ENCODE measurements at places on chromosomes 2 and 18. TPM values are rescaled to one million over a fixed set of nuclear protein-coding genes. Genes with fewer than 3 reads are reported as not detected.

DNA sequence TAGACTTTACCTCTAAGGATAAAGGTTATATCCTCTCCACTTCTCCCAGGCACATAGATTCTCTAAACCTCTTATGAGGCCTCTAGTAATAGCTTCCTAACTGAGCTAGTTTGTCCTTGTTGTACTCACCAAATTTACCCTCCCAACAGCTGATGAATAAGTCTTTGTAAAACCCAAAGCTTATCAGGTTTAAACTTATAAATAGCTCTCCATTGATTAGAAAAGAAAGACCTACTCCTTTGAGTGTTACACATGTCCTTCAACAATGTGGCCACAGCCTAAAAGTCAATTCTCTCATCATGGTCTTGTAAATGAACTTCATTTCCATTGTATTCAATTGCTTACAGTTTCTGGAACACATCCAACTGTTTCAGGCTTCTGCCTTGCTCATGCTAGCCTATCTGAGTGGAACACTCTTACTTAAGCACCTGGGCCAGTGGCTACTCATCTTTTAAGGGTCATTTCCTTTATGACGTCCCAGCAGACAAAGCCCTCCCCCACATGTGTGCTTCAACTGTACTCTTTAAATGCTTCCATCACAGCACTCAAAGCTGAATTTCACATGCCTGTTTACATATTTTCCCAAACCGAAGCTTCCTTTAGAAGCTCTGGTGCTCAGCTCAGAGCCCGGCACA, 131.6 kb downstream of the CDH2 start:
- no peaks in the 10 kb centered on the region for H3K36me3 ChIP-seq
- DNase-seq, result no peak
- no peaks in the 10 kb centered on the region for H3K4me1 ChIP-seq
- no peak overlapping the region for H3K27ac ChIP-seq
- H3K4me3 ChIP-seq, result no peak overlapping the region

GRCh38 chr2:233198026-233198425, 53.4 kb upstream of the ATG16L1 start:
- H3K27me3 ChIP-seq, result no peaks in the 10 kb centered on the region
- no peak overlapping the region for H3K4me3 ChIP-seq
- H3K36me3 ChIP-seq, result no peaks in the 10 kb centered on the region
- H3K4me1 ChIP-seq, result no peaks in the 10 kb centered on the region
- DNase-seq, result no peak
- H3K27ac ChIP-seq, result no peak overlapping the region

DNA sequence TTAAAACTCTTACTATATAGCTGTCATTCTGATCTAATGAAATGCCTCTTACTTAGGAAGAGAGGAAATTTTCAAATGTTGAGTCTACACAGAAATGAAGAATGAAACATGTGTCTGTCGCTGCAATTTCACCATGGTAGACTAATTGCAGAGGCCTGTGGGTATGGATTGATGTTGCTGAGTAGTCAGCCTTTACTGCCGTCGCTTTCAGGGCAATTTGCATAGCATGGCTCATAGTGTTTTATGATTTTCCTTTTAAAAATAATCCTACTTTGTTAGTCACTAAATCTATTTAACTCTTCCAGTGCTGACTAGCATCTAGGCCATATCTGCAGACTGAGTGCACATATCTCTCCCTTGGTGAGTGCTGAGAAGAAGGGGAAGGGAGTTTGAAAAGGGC, 819.2 kb downstream of the SATB2 start:
- no peaks in the 10 kb centered on the region for H3K27me3 ChIP-seq
- H3K4me1 ChIP-seq, result no peaks in the 10 kb centered on the region
- no peak for DNase-seq

VWC2L gene
- not detected for total RNA-seq

DNA sequence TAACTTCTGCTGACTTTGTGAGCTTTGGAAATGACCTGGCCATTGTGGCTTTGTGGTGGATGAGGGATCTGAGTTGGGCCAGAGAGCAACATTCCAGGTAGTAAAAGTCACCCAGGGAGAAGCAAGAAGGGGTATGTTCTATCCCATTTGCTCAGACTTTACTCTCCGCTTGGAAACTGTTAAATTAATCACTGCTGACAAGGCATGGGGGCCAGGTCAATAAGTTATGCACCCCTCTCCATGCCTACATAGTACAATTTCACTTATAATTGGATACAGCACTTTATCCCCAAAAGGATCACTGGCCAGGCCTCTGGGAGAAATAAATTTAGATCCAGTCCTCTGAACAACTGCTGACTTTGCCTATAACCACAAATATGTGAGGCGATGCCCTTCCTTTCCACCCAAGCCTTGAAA, 92.1 kb downstream of the RPRM start:
- DNase-seq, result no peak
- no peaks in the 10 kb centered on the region for H3K27me3 ChIP-seq
- H3K36me3 ChIP-seq, result no peaks in the 10 kb centered on the region
- H3K4me3 ChIP-seq, result no peak overlapping the region
- H3K27ac ChIP-seq, result no peak overlapping the region
- H3K4me1 ChIP-seq, result no peaks in the 10 kb centered on the region

TMEM169 gene
- 0.58 TPM for total RNA-seq

ANKRD36C gene
- 25.8 TPM for total RNA-seq

- no peak overlapping the region for H3K4me3 ChIP-seq
- no peak for DNase-seq
- 0 out of 2 replicates have a peak, but pooled peaks cover 5% of the 10 kb centered on the region for H3K27me3 ChIP-seq
Measured at GRCh38 chr2:10885094-10885860, 26.5 kb upstream of the KCNF1 start.

- H3K4me1 ChIP-seq, result peaks cover 21% of the 10 kb centered on the region
- no peaks in the 10 kb centered on the region for H3K36me3 ChIP-seq
- no peak for DNase-seq
- no peak overlapping the region for H3K4me3 ChIP-seq
- no peak overlapping the region for H3K27ac ChIP-seq
Measured at GRCh38 chr2:113965644-113966043, 75.8 kb downstream of the ACTR3 start.

DNA sequence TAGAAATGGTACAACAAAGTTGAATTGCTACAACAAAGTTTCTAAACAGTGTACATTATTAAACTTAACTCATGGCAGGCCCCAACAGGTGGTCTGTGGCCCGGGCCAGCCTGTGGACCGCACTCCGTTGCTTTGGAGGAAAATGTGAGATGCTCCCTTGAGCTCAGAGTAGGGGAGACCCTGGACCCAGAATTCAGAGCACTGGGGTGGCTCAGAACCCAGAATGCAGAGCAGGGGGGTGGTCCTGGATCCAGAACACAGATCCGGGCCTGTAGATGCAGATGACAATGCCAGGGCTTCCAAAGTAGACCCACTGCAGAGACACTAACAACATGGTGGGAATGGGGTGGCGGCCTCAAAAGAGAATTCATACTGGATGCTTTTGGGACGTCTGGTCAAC, 311.0 kb downstream of the NDUFA10 start:
- no peak overlapping the region for H3K27ac ChIP-seq
- no peaks in the 10 kb centered on the region for H3K4me1 ChIP-seq
- H3K27me3 ChIP-seq, result peaks cover 86% of the 10 kb centered on the region
- H3K4me3 ChIP-seq, result no peak overlapping the region
- no peak for DNase-seq

DNA sequence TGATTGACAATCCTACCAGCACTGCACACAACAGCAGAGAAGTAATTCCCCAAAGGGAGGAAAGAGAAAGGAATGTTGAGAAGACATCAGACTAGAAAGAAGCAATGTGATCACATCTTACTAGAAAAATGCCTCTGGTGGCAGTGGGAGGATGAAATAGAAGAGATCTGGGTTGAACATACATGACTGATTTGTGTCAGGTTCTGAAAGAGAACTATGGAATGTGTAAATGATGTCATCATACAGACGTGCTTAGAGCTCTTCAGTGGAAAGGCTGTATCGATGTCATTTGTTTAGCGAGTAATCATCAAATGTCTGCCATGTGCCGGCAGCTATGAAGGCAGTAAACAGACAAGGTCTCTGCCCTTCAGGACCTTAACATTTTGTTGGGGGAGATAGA, 24.9 kb downstream of the GORASP2 start:
- no peak overlapping the region for H3K4me3 ChIP-seq
- no peaks in the 10 kb centered on the region for H3K4me1 ChIP-seq
- no peak overlapping the region for H3K27ac ChIP-seq
- H3K27me3 ChIP-seq, result no peaks in the 10 kb centered on the region
- H3K36me3 ChIP-seq, result peaks cover 81% of the 10 kb centered on the region

CCDC102B gene
- total RNA-seq, result 2.3 TPM

Measured in PC-9 (cell line).